Stimulated activated CD4-positive, alpha-beta T cell treated with anti-CD3 and anti-CD28 coated beads, Interleukin-1b, Interleukin-23, amount 100 ng/mL, for 24 hours (primary cell): ENCODE measurements at places on chromosomes 11 and 22.

DNA sequence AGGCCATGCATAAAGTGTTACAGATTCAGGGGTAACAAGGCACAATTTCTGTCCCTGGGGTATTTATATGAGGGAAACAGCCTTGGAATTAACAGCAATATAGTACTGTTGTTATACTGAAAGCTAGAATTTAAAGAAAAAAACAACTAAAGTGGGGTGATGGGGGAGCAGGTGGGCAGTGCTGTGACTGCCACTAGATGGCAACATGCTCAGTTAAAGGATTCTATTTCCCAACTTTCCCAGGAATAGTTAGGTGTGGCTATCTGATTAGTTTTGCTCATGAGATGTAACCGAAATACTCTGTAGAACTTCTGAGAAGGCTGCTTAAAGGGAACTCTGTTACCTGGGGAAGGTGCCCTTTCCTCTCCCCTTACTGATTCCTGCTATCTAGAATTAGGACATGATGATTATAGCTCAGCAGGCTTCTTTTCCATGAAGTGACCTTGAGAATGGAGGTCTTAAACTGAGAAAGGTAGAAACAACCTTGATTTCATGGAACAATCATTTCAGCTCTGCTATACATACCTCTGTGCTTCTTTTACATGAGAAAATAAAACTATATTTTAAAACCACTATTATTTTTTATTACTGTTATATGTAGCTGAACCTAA is 102.6 kb downstream of the RELT start:
- no peak for DNase-seq

- no peak for DNase-seq
These were observed 12.4 kb upstream of the HTATIP2 start for GRCh38 chr11:20351136-20351535.

- no peak for DNase-seq
These were observed 865 bp upstream of the ZNF280A start for GRCh38 chr22:22520667-22521602.

- DNase-seq = no peak
These were observed 17.3 kb downstream of the EPS8L2 start for GRCh38 chr11:723120-723883.

DNA sequence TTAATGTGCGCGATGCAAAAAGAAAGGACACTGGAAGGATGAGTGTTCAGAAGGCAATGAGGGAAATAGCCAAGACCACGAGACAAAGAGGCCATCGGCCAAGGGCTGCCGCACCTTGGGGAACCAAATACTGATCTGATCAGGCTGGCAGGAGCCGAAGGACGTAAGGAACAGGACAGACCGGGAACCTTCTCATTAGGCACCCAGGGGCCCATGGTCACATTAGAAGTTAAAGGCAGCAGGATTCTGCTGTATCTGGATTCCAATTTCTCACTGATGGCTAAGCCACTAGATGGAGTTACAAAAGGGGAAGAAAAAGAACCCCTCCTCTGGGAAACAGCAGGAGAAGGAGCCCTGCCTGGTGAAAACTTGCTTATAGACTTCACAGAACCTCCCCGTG is 28.8 kb upstream of the CPT1A start:
- DNase-seq = no peak

DNA sequence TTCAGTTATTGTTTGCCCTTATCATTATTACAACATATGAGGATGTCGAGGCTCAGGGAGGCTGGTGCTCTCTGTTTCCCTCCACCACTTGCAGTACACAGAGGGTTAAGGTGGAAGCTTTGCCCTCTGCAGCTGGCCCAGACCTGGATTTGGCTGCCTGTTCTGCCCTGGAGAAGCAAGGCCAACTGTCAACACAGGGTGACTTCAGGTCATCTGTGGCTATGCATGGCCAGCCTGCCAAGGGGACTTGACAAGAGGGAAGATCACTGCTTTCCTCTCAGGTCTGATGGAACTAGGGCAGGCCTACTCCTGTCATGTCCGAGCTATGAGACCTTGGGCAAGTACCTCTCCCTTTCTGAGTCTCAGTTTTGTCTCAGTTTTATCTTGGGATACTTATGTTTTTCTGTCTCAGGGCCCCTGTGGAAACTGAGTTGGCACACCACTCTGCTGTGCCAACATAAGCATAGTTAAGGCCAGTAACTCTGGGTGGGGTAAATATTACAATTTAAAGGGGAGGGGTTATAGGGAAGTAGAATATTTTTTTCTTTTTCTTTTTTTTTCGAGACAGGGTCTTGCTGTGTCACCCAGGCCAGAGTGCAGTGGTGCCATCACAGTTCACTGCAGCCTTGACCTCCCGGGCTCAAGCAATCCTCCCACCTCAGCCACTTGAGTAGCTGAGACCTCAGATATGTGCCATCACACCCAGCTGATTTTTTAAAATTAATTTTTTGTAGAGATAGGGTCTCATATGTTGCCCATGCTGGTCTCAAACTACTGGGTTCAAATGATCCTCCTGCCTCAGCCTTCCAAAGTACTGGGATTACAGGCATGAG is 2.4 kb upstream of the THRSP start:
- no peak for DNase-seq

DNA sequence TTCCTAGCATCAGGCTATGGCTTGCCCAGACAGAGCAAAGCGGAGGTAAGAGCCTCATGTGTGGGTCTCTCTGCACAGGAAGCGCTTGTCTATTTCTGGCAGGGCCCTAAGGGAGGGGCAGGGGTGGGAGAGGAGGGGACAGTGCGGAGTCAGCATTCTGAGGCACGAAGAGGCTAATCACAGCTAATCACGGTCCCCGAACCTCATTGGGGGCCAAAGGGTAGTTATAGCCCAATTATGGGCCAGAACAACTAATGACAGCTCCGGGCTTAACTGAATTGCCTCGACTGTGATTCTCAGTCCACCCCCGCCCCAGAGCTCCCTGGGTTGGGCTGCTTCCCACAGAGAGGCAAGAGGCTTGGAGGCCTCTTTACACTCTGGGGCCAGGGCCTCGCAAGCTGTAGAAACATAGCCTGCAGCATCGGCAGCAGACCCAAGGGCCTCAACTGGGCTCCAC is 72.7 kb upstream of the PRDM11 start:
- no peak for DNase-seq

GRCh38 chr11:44229098-44229497 is 80.8 kb downstream of the ALX4 start:
- no peak for DNase-seq

- no peak for DNase-seq
These were observed 44.4 kb upstream of the TSKU start for GRCh38 chr11:76738618-76739240.

- DNase-seq = no peak
These were observed 85.7 kb downstream of the CSNK2A3 start for GRCh38 chr11:11267312-11267711.

DNA sequence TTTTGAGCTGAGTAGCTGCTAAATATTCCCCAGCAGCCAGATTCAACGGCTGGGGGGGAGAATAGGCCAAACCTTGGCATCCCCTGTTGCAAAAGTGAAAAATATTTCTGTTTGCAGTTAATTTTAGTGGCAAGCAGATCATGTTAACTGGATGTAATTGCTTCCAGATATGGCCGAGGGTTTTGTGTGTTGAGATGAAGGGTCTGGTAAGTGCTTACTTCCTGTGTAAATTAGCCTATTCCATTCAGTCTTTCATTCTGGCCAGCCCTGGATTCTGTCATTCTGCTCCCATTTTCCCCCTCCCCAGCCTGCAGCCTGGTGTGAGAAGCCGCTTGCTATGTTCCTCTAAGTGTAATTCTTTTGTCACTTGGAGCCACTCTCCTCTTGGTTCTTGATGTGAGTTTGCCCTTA is 17.4 kb downstream of the ZBTB16 start:
- no peak for DNase-seq

DNA sequence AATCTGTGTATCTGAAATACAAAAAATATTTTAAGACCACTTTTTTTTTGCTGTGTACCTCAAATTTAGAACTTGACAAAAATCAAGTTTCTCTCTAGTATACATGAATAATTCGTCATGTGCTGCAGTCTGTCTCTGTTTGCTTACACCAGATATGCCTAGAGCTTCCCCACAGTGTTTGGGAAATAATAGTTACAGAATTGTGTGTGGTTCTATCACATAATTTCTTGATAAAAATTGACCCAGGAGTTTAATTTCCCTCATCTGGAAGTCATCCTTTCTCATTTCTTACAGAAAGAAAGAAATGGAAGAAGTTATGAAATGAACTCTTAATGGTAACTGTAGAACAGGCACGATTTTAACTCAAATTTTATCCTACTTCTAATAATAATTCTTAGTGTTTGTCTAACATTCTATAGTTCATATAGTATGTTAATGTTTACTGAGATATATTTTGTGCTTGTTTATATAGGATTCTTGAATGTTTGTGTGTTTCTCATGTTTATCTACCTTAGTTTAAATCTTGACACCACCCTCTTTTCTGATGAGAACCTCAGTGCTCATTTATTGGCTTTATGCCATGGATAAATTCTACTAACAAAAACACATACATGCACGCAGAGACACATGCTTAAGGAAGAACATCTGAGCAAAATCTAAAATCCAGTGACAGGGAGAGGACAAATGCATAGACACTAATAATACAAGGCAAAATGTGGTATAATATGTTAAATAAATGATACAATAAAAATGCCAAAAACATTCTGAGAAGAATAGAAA is 61.4 kb upstream of the CTSC start:
- DNase-seq = no peak

- DNase-seq = no peak
These were observed 58.0 kb upstream of the MTNR1B start for GRCh38 chr11:92911478-92911877.

GRCh38 chr11:26231252-26231661 is 100.7 kb upstream of the ANO3 start:
- DNase-seq = no peak

DNA sequence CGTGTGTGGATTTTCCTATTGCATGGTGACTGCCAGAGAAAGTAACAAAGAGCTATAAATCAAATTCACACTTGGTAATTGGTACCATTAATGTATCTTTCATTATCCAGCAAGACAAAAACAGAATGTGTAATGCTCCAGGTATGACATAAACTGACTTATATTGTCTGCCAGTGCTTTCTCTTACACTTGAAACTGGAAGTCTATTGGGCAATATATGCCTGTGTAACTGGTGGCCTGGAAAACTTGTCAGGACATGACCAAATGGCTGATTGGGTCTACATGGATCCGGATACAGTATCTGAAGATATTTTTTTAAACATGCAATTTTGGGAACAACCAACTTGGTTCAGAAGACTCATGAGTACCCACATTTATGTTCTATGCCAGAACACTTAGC is 174.6 kb upstream of the ARHGAP42 start:
- DNase-seq = no peak

GRCh38 chr11:84261707-84262106 is 975.5 kb upstream of the CCDC90B start:
- DNase-seq = no peak

GRCh38 chr11:29679996-29680395 is 336.8 kb downstream of the KCNA4 start:
- DNase-seq = no peak

- DNase-seq = no peak
These were observed 8.7 kb downstream of the SBF2 start for GRCh38 chr11:10285148-10285802.

- no peak for DNase-seq
These were observed 71.8 kb downstream of the XRRA1 start for GRCh38 chr11:74877132-74877531.

DNA sequence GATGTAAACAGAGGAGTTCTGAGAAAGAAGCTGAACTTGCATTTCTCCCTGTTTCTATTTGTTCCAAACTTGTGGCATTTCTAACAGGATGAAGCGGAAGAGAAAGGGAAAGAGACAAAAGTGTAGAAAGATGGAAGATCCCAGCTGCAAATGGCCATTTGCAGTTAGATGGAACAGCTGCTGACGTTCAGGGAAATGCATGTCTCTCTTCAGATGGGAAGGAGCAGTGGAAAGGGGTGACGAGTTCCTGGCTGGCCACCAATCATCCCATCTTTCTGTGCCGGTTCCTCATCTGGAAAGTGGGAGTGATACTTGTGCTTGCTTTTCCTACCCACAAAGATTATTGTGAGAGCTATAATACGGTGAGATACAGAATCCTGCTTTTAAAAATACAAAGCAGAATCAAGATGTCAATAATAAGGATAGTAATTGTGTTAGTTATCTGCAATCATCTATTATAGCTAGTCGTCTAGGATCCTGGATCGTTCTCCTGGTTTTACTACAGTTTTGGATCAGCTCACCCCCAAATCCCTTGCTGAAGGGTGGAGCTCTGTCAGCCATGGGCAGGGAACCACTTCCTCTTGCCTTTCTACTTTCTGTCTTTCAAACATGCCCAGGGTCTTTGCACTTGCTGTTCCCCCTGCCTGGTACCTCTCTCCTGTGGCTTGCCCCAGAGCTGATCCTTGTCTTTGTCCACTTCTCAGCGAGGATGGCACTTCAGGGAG is 1.2 kb upstream of the TIMP3 start:
- no peak for DNase-seq

DNA sequence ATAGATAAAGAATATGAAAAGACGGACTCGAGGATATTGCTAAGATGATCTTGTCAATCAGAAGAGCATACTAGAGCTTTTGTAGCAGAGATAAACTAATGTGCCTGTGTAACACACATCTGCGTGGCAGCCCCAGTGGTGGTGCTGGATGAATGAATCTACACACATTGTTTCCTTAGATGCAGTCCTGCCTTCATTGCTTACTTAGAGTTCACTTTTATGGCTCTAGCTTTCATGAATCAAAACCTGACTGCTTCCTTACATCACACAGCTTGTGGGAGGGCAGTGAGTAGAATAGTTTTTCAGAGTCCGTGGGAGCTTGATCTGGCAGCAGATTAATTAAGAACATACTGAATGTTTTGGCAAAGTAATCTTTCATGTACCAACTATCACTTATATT is 83.7 kb downstream of the EXT2 start:
- no peak for DNase-seq

DNA sequence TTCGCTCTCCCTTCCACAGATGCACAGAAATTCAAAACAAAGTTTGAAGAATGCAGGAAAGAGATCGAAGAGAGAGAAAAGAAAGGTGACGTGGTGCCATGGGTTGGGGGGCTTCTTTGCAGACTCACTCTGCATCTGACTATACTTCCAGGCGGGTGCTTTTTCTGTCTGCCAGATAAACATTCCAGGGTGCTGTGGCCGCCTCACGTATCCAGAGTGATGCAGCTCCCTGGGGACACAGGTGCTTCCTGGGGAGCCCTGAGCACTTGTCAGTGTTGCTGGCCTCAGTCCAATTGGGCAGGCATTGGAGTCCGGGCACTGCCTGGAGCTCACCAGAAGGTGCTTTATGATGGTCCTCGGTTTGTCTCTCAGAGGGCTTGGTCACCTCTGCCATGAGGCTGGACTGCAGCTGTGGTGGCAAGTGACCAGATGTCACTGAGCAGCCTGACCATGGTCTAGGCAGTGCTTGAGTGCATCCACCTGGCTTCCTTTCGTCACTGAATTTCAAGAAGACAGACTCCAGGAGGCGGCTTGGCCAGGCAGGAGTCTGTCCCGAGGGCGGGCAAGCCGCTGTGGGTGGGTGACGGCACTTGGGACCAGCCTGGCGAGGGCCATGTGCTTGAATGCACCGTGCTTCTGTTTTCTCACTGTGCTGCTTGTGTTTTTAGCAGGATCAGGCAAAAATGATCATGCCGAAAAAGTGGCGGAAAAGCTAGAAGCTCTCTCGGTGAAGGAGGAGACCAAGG is 5.1 kb upstream of the ZDHHC8 start:
- no peak for DNase-seq

- no peak for DNase-seq
These were observed 5.3 kb upstream of the CREB3L1 start for GRCh38 chr11:46271875-46272815.

GRCh38 chr11:44913502-44913901 is 37.2 kb downstream of the TP53I11 start:
- DNase-seq = no peak
